Activated CD4-positive, alpha-beta T cell treated with anti-CD3 and anti-CD28 coated beads for 36 hours (primary cell): ENCODE measurements at places on chromosomes 13 and 19. TPM values are rescaled to one million over a fixed set of nuclear protein-coding genes. Genes with fewer than 3 reads are reported as not detected.
A peak's percentile ranks its signal among the peaks of the same experiment; 100 is the strongest.

DNA sequence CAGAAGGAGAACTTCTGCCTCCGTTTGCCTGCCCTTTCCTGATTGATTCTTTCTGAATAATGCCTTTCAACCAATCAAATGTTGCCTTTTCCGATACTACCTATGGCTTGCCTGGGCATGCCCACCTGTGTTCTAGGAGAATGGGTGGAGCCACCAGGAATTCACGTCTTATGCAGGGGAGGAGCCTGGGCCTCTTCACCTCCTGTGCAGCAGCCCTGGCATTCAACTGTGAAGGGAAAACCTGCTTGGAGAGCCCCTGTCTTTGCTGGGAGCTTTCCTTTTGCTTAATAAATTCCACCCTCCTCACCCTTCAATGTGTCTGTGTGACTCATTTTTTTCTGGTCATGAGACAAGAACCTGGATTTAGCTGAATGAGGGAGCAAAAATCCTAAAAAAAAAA, 730.7 kb downstream of the UQCRFS1 start:
- no peaks in the 10 kb centered on the region for H3K36me3 ChIP-seq
- H3K27me3 ChIP-seq: no peaks in the 10 kb centered on the region
- peak overlapping the region; percentile 19 for H3K27ac ChIP-seq
- DNase-seq: no peak
- peaks cover 6% of the 10 kb centered on the region for H3K4me1 ChIP-seq

- no peak for DNase-seq
- peak overlapping the region; percentile 24 for H3K27ac ChIP-seq
- no peak overlapping the region for H3K4me3 ChIP-seq
- H3K27me3 ChIP-seq: no peaks in the 10 kb centered on the region
Observed at GRCh38 chr19:16213076-16213475, 15.4 kb downstream of the AP1M1 start.

- H3K4me1 ChIP-seq: no peaks in the 10 kb centered on the region
- H3K27ac ChIP-seq: no peak overlapping the region
- no peak for DNase-seq
- H3K36me3 ChIP-seq: peaks cover 28% of the 10 kb centered on the region
Observed at GRCh38 chr13:20812890-20813289, 39.1 kb upstream of the EEF1AKMT1 start.

GRCh38 chr19:17327068-17327653, 7.5 kb downstream of the ANO8 start:
- H3K27ac ChIP-seq: no peak overlapping the region
- H3K36me3 ChIP-seq: peaks cover 3% of the 10 kb centered on the region
- DNase-seq: no peak
- H3K4me1 ChIP-seq: peaks cover 13% of the 10 kb centered on the region
- no peak overlapping the region for H3K4me3 ChIP-seq

DNA sequence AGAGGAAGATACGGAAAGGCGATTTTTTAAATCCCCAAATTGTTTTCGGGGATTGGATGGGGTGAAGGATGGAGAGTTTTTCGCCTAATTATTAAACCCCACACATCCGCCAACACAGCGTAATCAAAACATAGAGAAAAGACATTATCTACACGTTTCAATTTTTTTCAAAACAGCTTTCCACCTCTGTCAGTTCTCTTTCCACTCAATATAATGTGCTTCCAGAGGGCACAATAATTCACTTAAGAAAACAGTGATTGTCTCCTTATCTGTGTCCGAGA, 435 bp upstream of the OBI1 start:
- H3K4me3 ChIP-seq: peak overlapping the region; percentile 85
- no peaks in the 10 kb centered on the region for H3K27me3 ChIP-seq
- DNase-seq: no peak
- peak overlapping the region; percentile 97 for H3K27ac ChIP-seq
- H3K4me1 ChIP-seq: peaks cover 33% of the 10 kb centered on the region

GRCh38 chr19:16627928-16628182, 149 bp downstream of the MED26 start:
- peaks cover 43% of the 10 kb centered on the region for H3K4me1 ChIP-seq
- no peaks in the 10 kb centered on the region for H3K27me3 ChIP-seq
- DNase-seq: no peak
- H3K4me3 ChIP-seq: peak overlapping the region; percentile 87
- H3K36me3 ChIP-seq: peaks cover 46% of the 10 kb centered on the region

DNA sequence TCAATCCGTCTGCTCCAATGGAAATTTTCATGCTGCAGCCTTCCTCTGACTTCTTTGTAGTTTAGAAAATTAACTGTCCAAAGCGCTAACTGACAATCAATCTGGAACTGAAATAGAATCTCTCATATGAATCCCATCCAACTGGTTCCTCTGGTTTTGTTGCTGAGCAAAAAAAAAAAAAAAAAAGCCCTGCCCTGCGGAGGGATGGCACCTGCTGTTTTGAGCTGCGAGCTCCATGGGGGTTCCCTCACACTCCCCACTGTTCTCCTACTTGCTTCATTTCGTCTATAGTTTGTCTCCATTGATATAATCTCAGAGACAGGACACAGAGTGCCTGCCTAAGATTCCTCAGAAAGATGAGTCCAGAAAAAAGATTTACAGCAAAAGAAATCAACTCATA, 33.4 kb downstream of the FAAP24 start:
- DNase-seq: no peak
- no peaks in the 10 kb centered on the region for H3K27me3 ChIP-seq
- H3K36me3 ChIP-seq: no peaks in the 10 kb centered on the region
- H3K4me3 ChIP-seq: no peak overlapping the region

- H3K27me3 ChIP-seq: peaks cover 11% of the 10 kb centered on the region
- H3K4me3 ChIP-seq: peak overlapping the region; percentile 78
- H3K27ac ChIP-seq: no peak overlapping the region
- H3K36me3 ChIP-seq: peaks cover 2% of the 10 kb centered on the region
- DNase-seq: peak; percentile 35
Observed at GRCh38 chr19:32676186-32676894, 692 bp downstream of the RGS9BP start.

DNA sequence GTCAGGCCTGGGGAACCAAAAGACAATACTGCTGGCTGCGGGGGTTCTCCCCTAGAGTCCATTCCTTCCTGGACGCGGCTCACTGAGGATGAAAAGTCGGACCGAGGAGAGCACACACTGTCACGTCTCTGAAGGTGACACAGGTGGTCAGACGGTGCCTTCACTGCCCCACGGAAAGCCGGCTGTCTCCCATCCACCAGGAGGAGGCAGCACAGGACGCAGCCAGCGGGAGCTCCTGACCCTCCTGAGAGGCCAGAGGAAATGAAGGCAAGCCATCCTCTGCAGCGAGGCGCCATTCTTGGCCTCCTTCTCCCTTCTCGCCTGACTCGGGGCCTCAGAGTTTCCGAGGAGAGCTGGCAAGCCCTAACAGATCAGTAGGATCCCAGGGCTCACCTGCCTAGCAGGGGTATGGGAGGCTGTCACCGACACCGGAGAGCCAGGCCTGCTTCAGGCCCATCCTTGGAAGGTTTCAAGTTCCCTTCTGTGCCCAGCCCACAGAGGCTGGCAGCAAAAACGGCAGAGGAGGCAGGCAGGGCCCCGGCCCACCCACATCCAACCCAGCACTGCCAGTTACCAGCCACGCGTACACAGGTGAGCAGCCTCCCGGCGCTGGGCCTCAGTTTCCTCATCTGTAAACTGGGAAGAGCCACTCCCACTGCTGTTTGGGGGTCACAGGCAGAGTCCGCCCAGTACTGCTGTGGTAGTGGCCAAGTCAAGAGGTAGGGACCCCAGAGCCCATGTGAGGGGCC, 4.5 kb downstream of the REXO1 start:
- H3K4me1 ChIP-seq: peaks cover 57% of the 10 kb centered on the region
- H3K36me3 ChIP-seq: peaks cover 11% of the 10 kb centered on the region
- H3K27me3 ChIP-seq: no peaks in the 10 kb centered on the region
- no peak for DNase-seq
- no peak overlapping the region for H3K27ac ChIP-seq
- no peak overlapping the region for H3K4me3 ChIP-seq

DNA sequence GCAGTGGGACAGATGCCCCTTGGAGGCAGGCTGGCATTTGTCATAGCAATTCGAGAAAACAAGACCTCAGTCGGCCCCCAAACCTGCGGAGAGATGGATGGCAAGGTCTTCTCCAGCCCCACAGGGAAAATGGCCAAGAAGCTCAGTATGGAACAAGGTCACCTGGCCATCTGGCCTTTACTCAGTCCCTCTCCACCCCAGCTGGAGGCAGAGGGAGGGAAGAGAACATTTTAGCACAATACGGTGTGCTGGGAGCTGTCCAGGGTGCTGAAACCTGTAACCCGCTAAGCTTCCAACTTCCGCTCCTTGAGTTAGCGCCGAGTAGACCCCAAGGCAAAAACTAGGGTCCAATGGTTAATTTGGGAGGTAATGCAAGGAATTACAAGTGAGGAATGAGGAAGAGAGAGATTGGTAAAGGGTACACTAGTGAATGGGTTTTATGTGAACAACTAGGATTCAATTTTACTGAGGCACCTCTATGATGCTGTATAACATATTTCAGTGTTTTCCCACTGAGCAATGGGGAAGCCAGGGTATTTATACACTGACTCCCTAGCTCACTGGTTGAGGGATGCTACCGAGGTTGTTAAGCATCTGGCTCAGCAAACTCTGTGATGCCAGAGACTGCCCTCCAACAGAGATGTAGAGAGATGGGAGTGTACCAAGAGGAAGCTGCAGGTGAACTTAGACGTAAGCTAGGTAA, 64.3 kb downstream of the CACNA1A start:
- peaks cover 12% of the 10 kb centered on the region for H3K27me3 ChIP-seq
- H3K36me3 ChIP-seq: no peaks in the 10 kb centered on the region
- H3K4me3 ChIP-seq: no peak overlapping the region
- no peaks in the 10 kb centered on the region for H3K4me1 ChIP-seq

Gene ZFR2
- 0.51 TPM for total RNA-seq

Gene ZNF415
- 3.2 TPM for total RNA-seq

Gene KEAP1
- total RNA-seq: 38.7 TPM

Gene GPR18
- 9.5 TPM for total RNA-seq

Gene DIRAS1
- total RNA-seq: 0.33 TPM

Gene HS6ST3
- not detected for total RNA-seq

Gene KCNC3
- total RNA-seq: 9.1 TPM

Gene AMER2
- not detected for total RNA-seq
